Stimulated activated CD4-positive, alpha-beta T cell treated with anti-CD3 and anti-CD28 coated beads, Interleukin-4, amount 100 ng/mL, for 4 hours (primary cell): ENCODE measurements at places on chromosomes 12 and 14.

GRCh38 chr14:80356413-80356812, 145.1 kb upstream of the DIO2 start:
- no peak for DNase-seq

GRCh38 chr14:22427771-22428231, 161.2 kb downstream of the DAD1 start:
- DNase-seq: no peak

DNA sequence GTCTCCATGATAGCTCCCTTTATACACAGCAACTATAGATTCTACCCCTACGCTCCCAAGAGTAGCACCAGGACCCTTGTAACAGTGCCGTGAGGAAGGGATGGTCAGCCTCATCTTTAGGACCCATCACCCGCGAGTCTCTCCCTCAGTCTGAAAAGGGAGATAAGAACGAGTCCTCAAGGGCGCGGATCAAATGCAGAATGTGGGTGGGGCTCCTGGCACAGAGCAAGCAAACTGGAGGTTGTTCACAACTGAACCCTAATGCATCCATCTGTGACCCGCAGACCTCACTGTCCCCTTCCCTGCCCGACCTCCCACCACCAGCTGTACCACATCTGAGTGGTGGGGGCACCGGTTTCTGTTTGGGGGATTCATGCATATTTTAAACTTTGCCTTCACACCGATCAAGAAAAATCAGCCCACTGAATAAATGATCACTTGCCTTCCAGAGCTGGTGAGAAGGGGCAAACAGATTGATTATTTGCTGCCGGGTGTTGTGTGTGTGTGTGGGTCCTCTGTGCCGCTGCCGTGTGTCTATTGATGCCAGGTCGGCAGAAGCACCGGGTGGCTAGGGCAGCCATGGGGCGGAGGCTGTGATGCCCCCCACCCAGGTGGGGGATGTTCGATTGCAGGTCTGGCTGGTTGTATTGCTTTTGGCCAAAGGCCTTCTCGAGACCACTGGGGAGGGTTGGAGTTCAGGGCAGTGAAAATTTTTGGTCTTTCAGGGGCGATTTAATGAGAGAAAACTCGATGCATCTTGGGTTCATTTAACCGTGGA, 35.7 kb upstream of the BEGAIN start:
- DNase-seq: no peak

GRCh38 chr14:82490397-82490796, 956.7 kb upstream of the SEL1L start:
- DNase-seq: no peak

DNA sequence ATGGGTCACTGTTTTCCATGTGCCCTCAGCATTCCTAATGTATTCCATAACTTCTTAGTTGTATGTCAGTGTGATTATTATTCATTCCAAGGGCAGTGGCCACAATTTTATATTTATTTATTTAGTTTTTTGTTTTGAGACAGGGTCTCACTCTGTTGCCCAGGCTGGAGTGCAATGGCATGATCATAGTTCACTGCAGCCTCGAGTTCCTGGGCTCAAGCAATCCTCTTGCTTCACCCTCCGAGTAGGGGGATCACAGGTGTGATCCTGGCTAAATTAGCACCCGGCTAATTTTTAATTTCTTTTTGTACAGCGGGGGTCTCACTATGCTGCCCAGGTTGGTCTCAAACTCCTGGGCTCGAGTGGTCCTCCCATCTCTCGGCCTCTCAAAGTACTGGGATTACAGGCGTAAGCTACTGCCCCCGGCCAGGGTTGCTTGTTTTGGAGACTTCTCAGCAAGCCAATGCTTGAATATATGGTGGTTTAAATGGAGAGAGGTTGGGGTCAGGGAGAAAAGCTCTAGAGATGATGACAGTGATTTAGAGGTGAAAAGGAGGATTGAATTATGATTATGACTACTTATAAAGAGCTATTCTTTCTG, 7.6 kb downstream of the GPRC5A start:
- DNase-seq: no peak

- no peak for DNase-seq
Measured at GRCh38 chr12:12725956-12726554, 8.9 kb downstream of the CDKN1B start.

GRCh38 chr14:105528586-105529318, 2.4 kb downstream of the TMEM121 start:
- DNase-seq: peak; percentile 63

GRCh38 chr14:100652744-100653143, 65.5 kb upstream of the BEGAIN start:
- DNase-seq: no peak

GRCh38 chr12:95986635-95987570, 9.2 kb downstream of the HAL start:
- no peak for DNase-seq

- no peak for DNase-seq
Measured at GRCh38 chr14:87705439-87705896, 287.5 kb downstream of the GALC start.

GRCh38 chr14:68771631-68772030, 21.2 kb downstream of the ZFP36L1 start:
- DNase-seq: no peak

GRCh38 chr14:68584786-68585185, 208.1 kb downstream of the ZFP36L1 start:
- DNase-seq: no peak

- DNase-seq: no peak
Measured at GRCh38 chr14:103541709-103542604, 13.0 kb downstream of the TRMT61A start.

- DNase-seq: no peak
Measured at GRCh38 chr12:65444996-65445395, 166.5 kb downstream of the MSRB3 start.

DNA sequence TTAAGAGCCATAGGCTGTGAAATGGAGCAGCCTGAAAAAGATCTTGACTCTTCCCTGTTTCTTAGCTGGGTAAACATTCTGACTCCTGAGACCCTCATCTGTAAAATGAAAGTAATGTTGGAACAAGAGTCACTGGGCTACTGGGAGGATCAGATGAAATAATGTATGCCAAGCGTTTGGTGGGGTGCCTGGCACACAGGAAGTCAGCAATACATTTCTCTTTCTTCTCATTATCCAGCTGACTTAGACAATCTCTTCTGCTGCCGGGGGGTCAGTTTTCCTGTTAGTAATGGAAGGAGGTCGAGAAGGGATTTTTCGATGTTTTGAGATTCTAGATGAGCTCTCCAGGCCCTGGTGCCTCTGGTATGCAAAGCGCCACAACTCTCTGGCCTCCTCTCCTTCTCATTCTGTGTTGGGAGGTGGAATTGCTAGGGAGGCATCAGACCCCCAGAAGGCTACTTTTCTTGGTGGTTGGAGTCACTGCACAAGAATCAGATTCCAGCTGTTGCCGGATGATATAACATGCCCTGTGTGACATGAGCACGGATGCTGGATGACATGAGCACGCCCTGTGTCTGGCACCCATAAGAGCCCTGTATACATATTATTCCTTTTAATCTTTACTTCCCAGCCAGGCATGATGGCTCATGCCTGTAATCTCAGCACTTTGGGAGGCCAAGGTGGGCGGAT, 4.3 kb downstream of the OASL start:
- no peak for DNase-seq

GRCh38 chr14:78725086-78725485, 554.9 kb downstream of the NRXN3 start:
- no peak for DNase-seq

DNA sequence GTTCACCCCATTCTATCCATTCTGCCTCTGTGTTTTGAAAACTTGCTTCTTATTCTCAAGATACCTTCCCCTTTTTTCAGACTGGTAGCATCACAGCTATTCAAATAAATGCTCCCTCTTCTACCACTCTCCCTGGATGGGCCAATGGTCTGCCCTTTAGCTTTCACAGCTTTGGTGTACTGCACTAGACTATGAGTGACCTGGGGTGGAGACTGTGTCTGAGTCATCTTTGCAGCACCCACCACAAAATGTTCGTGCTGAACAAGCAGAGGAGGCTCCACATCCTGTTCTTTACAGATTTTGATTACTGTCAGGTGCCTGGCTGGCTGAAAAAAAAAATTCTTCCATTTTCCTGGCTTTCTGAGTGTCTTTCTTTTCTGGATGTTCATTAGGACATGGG, 1104.1 kb upstream of the TMEM132C start:
- DNase-seq: no peak

DNA sequence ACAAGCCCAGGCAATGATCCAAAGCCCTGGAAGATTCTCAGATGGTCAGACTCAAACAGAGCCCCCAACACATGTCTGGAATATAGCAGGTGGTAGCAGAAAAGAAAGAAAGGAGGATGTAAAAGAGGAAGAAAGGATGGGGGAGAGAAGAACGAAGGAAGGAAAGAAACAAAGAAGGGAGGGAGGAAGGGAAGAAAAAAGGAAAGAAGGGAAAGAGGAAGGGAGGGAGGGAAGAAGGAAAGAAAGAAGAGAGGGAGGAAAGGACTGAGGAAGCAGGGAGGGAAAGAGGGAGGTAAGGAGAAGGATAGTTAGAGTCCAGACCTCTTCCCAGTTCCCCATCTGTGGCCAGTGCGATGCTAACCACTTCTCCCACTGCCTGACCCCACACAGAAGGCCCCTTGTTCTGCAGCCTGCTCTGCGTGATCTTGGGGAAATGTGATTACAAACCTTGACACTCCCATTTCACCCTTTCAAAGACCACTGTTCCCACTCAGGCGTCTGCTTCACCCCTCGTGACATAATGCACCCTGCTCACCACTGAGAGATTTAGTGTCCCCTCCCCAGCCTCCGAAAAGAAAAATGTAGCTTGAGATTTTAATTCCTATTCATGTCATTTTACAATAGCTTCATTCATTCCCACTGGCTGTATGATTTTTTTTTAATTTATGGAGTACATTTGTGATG, 357.9 kb downstream of the BCL11B start:
- no peak for DNase-seq

GRCh38 chr12:126551869-126552268, 1486.6 kb downstream of the AACS start:
- no peak for DNase-seq

GRCh38 chr12:95943330-95943842, at the start of gene AMDHD1:
Gene AMDHD1 (plus strand): TSS chr12:95943331. CDS start chr12:95943399, 68 bp downstream.
- DNase-seq: peak; percentile 60

DNA sequence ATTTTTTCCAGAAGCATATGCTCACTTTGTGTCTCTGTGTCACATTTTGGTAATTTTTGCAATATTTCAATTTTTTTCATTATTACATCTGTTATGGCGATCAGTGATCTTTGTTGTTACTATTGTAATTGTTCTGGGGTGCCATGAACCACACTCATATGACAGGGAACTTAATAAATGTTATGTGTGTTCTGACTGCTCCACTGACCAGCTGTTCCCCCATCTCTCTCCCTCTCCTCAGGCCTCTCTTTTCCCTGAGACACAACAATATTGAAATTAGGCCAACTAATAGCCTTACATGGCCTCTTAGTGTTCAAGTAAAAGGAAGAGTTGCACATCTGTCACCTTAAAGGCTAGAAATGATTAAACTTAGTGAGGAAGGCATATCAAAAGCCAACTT, 46.0 kb downstream of the SCN8A start:
- no peak for DNase-seq

GRCh38 chr14:91402771-91403600, 14.6 kb downstream of the CCDC88C start:
- no peak for DNase-seq

DNA sequence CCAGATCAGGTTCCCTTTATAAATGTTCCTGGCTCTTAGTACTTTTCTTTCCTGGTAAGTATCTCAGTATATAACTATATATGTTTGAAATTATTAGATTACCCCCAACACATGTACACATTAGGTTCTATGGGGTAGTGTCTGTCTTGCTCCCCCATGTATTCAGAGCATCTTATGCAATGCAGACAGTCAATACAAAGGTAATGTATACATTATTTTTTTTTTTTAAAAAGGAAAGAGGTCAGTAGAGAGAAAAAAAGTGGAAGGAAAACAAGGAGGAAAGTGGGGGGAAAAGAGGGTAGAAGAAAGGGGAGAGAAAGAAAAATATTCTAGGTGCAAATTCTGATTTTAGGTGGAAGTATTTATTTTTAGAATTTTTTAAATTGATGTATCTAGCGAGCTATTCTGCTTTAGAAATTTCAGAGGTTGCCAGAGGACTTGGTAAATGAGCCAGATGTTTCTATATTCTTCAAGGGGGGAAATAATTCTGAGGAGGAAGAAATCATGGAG, 157.9 kb downstream of the STXBP6 start:
- DNase-seq: no peak
